Activated naive CD4-positive, alpha-beta T cell treated with anti-CD3 and anti-CD28 coated beads, Interleukin-2, amount 50 U/mL, for 72 hours (primary cell): ENCODE measurements at places on chromosomes 4 and X. TPM values are rescaled to one million over a fixed set of nuclear protein-coding genes. Genes with fewer than 3 reads are reported as not detected.

The PTTG2 gene
- total RNA-seq: 0.78 TPM

- DNase-seq: no peak
Observed at GRCh38 chrX:19956306-19956705, 34.6 kb downstream of the BCLAF3 start.

DNA sequence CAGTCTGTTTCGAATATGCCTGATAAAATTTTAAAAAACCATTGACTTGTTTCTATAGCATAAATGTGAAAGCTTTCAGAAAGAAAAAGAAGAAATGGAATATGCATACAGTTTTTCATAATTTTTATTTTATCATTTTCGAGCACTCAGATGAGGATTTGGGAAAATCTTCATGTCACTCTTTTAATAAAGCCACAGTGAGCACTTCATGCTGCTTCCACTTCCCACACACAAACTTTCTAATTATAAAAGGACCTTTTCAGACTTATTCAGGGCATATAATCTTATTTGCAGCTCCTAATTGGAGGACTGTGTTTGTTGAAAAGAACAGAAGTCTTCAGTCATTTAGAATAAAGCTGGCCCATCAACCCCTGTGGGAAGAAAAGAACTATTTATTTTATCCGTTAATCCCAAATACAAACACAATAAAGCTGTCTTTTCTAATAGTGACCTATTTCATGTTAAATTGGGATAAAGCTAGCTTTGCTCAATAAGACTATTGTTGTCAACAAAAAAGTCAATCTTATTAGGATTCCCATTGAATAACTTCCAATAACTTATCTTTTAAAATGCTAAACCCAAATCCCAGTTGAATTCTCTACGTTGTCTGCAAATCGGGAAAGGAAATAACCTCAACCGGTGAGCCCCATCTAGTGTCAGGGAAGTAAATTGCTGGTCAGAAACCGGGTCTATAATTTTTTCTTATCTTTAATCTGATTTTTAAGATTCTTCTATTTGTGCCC lies 211.5 kb downstream of the PDGFRA start:
- no peak for DNase-seq

GRCh38 chr4:78684325-78685079 lies 91.6 kb upstream of the BMP2K start:
- DNase-seq: no peak

DNA sequence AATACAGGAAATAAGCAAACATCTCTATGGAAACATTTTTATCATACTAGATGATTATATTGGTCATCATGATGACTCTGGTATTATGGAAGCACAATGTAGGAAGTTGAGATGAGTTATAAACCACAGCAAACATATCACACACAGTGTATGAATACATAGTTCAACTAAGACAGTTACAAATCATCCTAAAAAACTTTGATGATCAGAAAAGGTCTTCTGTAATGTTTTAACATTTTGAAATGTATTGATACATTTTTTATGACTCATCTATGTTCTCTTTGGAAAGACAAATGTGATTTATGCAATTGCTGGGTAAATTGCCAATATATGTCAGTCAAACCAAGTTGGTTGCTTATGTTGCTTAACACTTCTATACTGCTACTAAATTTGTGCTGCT lies 4.8 kb downstream of the CXCL3 start:
- no peak for DNase-seq

DNA sequence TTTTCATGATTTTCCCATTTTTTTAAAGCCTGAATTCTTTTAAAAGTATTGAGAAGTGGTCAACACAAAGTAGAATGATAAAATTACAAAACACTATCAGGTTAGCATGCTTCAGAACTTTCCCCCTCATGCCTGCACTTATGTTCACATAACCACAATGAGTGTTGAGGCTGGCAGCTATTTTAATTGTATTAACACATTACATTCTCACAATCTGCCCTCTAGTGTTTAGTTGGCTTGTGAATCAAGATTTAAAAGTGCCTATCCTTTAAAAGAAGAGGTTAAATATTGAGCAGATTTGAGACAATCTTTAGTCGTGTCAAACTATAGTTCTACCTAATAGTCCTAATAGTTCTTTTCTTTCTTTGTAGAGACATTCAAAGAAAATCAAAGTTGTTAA lies 93.6 kb upstream of the NAP1L5 start:
- no peak for DNase-seq

GRCh38 chr4:181517491-181517890 lies 725.7 kb upstream of the TENM3 start:
- no peak for DNase-seq

DNA sequence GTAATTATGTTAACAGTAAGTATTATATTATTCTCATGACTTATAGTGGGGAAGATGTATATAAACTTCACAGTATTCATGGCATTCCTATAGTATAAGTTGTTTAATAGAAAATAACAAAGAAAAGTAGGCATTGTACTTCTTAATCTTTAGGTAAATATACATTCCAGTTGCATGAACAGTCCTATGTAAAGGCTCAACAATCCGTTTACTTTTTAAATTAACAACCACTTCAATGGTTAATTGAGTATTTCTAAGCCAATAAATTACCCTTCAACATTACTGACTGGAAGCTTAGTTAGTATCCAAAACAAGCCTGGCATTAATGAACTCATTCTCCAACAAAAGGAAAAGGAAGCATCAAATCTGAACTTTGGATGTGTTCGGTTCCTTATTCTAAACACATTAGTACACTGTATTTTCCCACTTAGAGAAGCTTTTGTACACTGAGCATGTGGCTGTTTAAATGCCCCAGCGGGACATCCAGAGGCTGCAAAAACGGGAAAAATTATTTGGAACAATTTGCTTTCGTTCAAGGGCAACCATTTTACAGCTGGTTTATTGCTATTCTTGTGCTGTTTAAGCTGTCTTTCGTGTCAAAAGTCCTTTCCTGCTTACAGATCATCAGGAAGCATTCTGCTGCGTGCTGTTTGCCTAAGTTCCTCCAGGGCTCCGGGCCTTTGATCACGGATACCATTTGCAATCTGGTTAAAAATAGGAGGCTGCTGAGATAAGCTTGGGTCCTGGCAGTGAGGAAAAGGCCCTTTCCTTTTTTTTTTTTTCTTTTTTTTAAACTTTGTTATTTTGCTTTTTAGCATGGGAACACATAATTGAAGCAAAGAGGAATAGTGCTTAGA lies 460.3 kb downstream of the SPRY1 start:
- no peak for DNase-seq

- DNase-seq: no peak
Observed at GRCh38 chr4:185742766-185743165, 69.2 kb downstream of the SORBS2 start.
